ENCODE measurements at places on chromosomes 3 and 15. TPM values are rescaled to one million over a fixed set of nuclear protein-coding genes. Genes with fewer than 3 reads are reported as not detected.

GRCh38 chr15:85494048-85494777 is 113.8 kb downstream of the AKAP13 start:
- DNase-seq, result no peak

GRCh38 chr3:136658946-136659682 is 93.1 kb downstream of the STAG1 start:
- DNase-seq, result no peak

The LYSMD2 gene
- 4.3 TPM for polyA plus RNA-seq

GRCh38 chr3:130929804-130930203 is 35.9 kb downstream of the ATP2C1 start:
- DNase-seq, result no peak

GRCh38 chr3:161291191-161291901 is 70.2 kb downstream of the NMD3 start:
- no peak for DNase-seq

The GUCA1C gene
- polyA plus RNA-seq, result not detected

- no peak for DNase-seq
Observed at GRCh38 chr3:188712248-188712924, 459.4 kb upstream of the TPRG1 start.
